ENCODE measurements at places on chromosomes 5 and 9. TPM values are rescaled to one million over a fixed set of nuclear protein-coding genes. Genes with fewer than 3 reads are reported as not detected.

GRCh38 chr5:1553539-1554409 lies 30.0 kb upstream of the LPCAT1 start:
- peak; percentile 1 for DNase-seq

GRCh38 chr5:6183391-6184390 lies 194.7 kb downstream of the MED10 start:
- DNase-seq: no peak

DNA sequence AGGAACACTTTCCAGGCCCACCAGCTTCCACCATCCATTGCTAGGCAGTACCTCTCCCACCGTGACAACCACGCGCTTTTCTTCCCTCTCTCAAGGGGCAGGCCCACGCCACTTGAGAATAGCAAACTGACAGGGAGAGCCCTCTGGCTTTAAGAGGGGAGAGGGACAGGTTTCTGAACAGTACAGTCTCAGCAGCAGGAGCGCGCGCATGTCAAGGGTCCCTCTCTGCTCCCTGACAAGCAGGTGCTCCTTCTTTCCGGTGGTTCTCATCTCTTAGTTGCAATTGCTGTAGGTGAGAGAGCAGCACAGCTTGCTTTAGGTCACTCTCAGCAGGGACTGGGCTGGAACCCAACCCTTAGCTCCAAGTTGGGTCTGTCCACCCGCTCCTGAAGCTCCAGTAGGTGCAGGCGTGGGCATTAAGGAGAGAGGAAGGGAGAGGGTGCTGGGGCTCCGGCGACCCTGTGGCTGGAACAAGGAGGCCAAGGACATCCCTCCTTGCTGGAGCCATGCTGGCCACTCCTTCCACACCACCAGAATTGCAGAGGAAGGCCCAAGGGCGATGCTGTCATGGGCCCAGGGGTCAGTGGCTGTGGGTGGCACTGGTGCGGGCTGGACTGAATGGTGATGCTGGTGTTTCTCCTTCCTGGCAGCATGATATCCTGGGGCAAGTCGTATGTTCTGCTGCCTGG lies 9.0 kb upstream of the PHF2 start:
- DNase-seq: no peak

DNA sequence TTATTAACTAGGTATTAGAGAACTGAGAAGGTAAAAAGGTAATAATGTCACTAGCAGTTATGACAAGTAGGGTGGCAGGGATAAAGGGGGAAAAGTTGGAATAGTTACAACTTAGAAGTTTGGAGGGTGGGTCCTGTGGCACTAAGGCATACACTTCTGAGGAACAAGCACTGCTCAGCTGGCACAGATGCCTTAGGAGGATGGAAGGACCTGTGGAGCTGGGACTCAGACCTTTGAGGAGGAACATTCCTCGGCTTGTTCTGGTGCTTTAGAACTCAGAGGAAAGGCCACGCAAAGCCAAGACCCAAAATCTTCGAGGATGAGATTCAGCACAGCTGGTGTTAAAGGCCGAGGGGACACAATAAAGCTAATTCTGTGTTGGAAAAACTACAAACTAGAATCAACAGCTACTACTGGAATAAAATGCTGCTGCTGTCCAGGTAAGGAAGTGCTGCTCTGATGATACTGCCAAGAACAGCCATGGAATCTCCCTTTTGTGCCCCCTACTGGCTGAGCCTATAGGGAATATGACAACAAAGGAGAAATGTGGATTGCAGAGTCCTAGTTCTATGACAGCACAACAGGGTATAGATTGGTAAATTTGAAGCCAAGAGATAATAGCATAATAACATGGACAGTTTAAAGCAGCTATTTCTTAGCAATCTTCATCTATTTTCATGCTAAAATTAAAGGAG lies 126.7 kb downstream of the SLC25A46 start:
- DNase-seq: no peak

DNA sequence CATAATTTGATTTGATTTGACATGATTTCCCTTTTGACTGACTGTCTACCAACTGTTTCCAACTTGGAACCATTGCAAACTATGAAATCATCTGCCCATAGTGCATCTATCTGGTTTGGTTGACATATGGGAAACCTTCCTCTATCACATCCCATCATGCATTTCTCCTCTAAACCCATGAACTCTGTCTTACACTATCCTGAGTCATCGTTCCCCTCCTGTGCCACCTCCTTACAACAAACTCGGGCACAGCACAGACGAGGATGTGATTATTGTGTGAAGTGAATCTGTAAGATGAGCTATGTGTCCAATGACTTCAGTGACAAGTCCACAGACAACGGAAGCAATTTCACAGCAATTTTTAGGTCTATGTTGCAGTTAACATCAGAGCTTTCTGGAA lies 126.1 kb downstream of the NPR3 start:
- DNase-seq: no peak

DNA sequence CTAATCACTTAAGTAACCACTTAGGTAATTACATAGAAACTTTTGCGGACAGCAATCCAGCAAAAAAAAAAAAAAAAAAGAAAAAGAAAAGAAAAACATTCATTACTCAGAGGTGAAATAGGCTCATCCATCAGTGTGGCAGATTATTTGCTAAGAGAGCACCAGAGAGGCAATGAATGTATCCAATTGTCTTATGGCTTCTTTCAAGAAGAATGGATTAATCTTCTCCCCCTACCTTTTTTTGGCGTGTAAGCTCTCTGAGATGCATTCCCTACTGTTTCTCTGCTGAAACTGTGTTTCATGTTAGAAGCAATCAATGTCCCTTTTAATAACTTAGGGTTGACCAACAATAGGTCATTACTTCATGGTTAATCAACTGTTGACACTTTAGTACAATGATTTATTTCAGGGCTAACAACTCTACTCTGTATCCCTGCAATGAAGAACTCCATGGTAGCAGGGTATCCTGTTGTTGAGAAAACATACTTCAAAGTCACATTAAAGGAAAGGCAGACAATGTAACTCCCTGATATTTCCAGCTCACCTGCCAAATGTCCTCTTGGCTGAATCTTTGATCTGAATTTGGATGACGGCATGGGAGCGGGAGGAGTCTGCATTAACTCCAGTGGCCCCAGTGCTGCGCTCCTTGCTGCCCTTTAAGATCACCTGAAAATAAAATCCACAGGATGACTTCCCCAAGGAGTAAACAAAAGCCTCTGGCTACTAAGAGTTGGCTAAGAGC lies 57.6 kb downstream of the KIF24 start:
- no peak for DNase-seq

- no peak for DNase-seq
These were observed 175.0 kb downstream of the AUH start for GRCh38 chr9:91186632-91187108.

- no peak for DNase-seq
These were observed 19.7 kb downstream of the TUSC1 start for GRCh38 chr9:25658571-25658970.

DNA sequence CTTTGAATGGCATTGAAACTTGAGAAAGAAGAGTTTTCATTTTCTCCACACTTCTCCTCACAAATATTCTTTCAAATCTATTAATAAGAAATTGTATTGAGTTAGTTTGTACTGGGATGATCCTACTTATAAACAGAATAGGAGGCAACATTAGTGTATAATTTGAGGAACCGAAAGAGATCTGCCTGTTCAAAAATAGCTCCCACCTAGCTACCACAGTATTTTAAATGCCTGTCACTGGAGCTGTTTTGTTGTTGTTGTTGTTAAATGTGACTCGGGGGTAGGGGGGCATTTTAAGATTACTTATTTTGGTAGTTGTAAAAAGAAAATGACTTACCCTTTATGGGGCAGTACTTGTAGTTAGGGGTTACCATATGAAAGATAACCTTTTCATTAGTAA lies 20.1 kb upstream of the HAPLN1 start:
- DNase-seq: no peak

DNA sequence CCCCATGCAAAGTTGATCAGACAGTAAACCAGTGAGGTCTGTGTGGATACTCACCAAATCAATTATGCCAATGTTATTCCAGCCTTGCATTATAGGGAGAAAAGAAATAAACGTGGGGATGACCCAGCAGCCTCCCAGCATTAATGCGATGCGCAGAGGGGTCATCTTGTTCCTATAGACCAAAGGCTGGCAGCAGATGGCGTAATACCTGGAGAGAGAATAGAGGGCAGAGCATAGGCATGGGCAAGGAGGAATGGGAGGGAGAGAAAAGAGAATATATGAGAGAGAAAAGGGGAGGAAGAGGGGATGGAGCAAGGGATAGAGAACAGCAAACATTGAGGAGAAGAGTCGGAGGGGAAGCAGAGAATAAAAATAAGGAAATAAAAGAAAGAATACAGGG lies 131.2 kb downstream of the HTR4 start:
- DNase-seq: no peak

DNA sequence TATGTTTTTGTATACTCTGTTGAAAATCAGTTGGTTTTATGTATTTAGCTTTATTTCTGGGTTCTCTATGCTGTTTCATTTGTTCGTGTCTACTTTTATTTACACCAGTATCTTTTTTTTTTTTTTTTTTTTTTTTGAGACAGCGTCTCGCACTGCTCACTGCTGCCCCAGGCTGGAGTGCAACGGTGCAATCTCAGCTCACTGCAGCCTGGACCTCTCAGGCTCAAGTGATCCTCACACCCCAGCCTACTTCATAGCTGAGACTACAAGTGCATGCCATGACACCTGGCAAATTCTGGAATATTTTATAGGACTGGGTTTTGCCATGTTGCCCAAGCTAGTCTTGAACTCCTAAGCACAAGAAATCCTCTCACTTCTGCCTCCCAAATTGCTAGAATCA lies 869.4 kb upstream of the CDH6 start:
- DNase-seq: no peak

DNA sequence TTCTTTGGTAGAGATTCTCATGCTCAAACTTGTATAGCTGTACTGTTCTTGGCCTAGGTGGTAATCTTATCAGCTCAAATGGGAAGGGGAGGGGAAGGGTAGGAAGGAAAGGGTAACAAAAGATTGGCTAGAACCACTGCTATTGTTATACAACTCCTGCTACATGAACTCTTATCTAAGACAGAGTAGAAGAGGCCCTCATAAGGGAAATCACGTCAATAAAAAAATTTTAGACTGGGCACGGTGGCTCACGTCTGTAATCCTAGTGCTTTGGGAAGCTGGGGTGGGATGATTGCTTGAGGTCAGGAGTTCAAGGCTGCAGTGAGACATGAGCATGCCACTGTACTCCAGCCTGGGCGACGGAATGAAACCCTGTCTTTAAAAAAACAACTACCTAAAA lies 15.9 kb downstream of the STOM start:
- no peak for DNase-seq

DNA sequence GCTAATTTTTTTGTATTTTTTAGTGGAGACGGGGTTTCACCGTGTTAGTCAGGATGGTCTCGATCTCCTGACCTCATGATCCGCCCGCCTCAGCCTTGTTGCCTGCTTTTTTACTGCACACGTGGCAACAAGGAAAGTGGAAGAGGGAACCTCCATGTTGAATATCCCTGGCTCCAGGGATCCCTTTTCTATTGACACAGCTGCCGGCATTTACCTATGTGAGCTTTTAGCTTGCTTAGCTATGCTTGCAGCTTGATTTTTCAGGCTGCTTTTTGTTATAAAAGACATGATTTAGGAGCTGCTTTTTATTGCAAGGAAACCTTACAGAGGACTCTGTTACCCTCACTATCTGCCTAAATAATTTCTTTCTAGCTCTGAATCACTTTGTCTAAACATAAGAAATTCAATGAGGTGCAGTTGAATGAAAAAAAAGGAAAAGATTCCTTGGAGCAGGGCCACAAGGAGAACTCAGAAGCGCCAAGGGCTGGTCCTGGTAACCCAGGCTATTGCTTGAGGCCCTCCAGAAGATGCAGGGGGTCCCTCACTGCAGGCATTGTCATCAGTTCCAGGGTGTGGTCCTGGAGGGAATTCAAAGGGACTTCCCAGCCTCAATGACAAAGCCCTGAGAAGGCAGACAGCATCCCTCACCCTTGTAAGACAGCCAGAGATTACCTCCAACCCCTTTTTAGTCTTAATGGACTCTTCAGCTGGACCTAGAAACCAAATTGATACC lies 89.9 kb downstream of the SYK start:
- DNase-seq: no peak

DNA sequence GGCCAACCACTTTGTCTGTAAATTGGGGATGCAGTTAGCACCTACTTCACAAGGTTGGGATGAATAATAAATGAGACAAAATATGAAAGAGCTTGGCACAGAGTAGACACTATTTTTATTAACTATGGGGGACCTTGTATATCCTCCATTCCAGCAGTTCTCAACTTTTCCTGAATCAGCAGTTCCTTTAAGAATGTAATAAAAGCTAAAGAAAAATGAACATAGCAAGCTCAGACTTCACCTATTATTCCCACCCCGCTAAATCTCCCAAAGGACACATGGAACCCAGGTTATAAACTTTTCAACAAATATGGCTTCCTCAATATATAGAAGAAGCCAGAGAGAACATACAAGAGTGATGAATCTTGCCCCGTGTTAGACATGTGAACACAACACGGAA lies 32.0 kb upstream of the TTC1 start:
- DNase-seq: no peak

DNA sequence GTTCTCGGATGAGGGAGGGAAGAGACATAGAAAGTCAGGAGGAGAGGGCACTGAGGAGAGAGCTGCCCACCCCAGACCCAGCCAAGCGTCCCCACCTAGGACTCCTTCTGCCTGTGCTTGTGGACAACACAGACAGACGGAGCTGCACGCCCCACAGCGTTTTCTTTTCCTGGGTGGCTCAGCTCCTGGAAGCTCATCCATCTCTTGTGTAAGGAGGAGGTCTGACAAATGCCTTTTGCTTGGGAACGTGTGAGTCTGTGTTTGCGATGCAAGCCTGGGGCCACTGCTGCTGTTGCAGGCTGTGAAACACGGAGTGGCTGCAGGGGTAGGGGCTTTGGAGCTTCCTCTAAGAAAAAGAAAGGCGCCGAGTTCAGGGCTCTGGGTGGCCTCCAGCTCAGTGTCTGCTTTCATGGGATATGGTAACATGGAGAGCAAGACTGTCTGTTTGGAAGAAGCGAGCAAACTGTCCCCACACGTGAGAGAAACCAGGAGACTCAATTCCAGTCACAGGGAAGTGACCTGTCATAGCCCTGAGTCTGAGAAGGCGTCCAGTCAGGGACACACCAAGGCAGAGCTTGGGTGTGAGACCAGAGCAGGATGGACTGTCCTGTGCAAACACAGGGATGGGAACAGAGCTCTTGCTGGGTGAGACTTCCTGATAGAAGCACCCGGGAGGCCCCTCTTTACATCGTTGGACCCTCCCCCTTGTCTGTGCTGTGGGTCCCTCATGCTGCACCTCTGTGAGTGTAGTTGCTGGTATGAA lies 42.7 kb downstream of the GADD45G start:
- no peak for DNase-seq

DNA sequence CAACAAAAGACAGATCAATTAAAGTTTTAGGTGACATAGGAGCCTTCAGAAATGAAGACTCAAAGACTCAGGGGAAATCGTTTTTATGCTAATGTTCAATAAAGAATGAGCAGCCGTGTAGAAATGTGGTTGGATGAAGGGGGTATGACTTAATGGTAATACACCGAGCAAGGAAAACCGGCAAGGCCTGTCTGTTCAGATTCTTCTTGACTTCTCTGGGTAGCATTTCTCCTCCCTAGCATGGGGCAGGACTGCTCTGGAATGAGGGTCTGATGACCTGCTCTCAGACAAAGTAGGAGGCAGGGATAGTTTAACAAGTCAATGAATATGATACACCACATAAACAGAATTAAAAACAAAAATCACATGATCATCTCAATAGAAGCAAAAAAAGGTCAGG lies 487.4 kb downstream of the ZNF608 start:
- DNase-seq: no peak

Gene FOXD1
- 1.6 TPM for total RNA-seq

Gene SPZ1
- total RNA-seq: not detected

Gene PCDHA12
- 0.50 TPM for total RNA-seq

Gene SURF6
- total RNA-seq: 25.7 TPM

Gene SPATA31D4
- not detected for total RNA-seq

Gene LHX3
- 1.3 TPM for total RNA-seq

Gene DPP7
- 147 TPM for total RNA-seq

Gene PCDHAC1
- 3.9 TPM for total RNA-seq

Data from prostate gland (tissue), 2 donors.